ENCODE measurements at places on chromosomes 2 and 18.

- DNase-seq, result no peak
Observed at GRCh38 chr2:232073026-232073425, 111.5 kb downstream of the DIS3L2 start.

- peak; percentile 87 for DNase-seq
Observed at GRCh38 chr18:3281456-3282400, 19.8 kb downstream of the MYL12B start.

DNA sequence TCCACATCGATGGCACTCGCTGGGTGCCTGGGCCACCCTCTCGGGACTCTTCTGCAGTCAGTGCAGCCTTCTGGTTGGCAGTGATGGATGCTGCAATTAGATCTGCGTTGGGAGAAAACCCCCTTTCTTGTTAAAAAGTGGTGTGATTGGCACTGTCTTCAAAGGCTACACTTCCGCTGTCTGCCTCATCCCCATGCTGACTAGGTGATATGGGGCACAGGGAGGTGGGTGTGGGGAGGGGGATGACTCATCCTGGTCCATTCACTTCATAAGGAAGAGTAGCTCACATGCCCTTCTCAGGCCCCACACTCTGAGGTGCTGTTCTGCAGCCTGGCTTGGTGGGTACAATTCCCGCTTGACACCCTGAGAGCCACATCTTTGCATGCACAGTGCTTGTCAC is 77.4 kb downstream of the THNSL2 start:
- DNase-seq, result no peak

- DNase-seq, result no peak
Observed at GRCh38 chr18:37502036-37502435, 63.6 kb downstream of the CELF4 start.

DNA sequence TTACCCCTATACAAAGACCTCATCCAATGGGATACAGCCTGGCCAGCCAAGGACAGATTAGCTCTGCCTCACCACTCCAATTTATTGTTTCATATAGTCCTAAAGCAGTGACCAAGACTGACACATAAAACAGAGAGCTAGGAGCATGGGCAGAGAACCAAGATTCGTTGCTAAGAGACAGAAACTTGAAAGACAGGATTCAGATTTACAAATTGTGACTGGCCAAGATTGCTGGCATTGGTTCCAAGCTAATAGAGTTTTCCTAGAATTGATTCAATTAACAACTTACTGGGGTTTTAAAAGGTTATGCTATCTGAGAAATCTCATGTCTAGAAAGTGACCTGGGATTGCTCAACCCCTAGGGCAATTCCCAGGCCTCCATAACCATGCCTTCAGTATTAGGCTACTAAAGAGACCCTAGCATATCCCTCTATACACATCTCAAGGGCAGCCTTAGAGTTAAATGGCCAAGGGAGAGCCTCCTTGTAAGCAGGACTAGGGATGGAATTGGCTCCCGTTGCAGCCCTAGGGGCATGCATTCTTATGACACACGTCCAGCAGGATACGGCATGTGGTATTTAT is 75.6 kb downstream of the ICOS start:
- DNase-seq, result no peak

DNA sequence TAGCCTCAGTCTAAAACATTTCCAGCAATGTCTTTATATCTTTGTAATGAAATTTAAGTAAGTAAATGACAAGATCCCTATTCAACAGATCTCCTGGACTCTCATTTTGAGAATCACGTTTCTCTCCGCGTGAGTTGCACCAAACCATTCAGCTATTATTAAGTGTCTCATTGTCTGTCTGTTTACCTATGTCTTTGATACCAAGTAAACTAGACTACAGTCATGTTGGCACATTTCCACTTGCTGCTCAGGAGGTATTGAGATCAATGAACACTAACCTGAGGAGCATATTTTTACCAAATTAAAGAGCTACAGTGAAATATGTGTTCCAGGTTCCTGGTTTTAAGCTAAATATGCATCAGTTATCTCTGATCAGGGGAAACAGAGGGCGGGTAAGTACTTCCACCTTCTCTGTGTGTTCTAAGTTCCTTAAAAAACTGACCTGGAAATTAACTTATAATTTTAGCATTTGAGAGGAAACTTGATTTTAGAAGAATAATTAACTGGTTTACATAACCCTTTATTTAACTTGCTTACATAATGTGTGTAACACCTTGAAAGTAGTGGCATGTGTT is 125.8 kb downstream of the OSBPL6 start:
- peak; percentile 66 for DNase-seq

DNA sequence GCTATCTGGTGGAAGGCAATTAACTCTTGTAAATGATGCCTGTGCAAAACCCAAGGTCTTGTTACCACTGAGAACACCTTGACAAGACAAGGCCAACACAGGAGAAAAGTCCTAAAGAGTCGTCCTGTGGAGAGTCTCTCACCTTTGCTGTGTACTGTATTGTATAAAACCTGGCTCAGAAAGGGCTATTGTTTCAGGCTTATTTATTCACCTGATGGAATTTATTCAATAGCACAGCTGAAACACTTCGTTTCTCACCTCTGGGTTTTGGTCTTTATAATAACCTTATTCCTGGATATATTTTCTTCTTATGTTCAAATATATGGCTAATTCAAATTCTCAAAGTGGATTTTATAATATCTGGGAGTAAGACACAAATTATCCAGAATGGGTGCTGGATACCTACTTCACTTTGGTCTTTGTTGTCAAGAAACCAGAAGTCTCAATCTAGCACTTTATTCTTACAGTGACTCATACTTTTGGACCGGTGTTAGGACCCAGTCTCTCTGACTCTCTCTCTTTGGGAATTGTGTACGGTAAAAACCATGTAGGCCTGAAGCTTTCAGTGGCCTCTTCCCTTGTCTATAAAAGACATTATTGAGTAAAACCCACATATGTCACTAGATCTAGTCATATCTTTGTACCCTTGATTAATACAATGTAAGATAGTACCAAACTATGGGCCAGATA is 16.1 kb upstream of the STAT4 start:
- no peak for DNase-seq

DNA sequence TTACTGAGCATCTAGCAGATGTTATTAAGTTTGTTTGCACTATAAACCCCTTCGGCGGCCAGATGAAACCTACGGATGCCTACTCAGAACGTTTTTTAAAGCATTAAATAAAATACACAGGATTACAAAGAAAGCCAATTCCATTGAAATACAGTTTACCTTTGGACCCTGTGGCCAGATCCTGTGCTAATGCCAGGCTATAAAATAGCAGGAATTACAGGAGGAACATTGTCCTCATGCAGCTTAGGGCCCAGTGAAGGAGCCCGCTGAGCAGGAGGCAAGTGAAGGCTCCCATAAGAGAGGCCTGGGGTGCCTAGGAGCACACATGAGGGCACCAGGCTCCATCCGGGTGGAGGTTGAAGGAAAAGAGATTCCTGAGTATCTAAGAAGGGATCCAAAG is 310.4 kb downstream of the MTX2 start:
- DNase-seq, result no peak

- DNase-seq, result no peak
Observed at GRCh38 chr2:32496662-32497061, 131.2 kb upstream of the TTC27 start.

- DNase-seq, result no peak
Observed at GRCh38 chr18:61169386-61169785, 163.8 kb upstream of the CDH20 start.

DNA sequence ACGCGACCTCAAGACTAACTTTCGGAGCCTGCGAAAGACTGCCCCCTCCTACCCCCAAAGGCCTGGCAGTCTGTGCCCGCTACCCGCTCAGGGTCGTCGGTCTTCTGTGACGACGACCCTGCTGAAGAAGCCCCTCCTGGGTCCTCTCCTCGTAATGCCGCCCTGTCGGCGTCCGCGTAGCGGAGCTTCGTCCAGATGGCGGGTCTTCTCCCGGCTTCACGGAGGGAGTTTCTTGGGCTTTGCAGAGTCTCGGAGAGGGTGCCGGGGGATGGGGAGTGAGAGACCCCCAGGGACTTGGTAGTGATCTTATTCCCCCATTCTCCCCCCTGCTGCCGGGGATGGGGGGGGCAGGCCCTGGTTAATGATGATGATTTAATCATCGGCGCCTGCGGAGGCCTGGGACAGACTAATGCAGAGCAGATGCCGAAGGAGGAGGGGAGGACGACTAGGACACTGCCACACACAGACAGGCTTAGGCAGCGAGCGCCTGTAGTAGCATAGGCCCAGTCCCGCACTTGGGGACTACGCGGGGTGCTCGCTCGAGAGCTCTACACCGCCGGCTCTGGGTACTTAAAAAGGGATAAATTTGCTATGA is 528 bp upstream of the PCGF1 start:
- DNase-seq, result no peak

GRCh38 chr2:42844901-42845821 is 52.8 kb upstream of the HAAO start:
- no peak for DNase-seq

- DNase-seq, result no peak
Observed at GRCh38 chr2:215486291-215487001, 50.6 kb upstream of the FN1 start.

DNA sequence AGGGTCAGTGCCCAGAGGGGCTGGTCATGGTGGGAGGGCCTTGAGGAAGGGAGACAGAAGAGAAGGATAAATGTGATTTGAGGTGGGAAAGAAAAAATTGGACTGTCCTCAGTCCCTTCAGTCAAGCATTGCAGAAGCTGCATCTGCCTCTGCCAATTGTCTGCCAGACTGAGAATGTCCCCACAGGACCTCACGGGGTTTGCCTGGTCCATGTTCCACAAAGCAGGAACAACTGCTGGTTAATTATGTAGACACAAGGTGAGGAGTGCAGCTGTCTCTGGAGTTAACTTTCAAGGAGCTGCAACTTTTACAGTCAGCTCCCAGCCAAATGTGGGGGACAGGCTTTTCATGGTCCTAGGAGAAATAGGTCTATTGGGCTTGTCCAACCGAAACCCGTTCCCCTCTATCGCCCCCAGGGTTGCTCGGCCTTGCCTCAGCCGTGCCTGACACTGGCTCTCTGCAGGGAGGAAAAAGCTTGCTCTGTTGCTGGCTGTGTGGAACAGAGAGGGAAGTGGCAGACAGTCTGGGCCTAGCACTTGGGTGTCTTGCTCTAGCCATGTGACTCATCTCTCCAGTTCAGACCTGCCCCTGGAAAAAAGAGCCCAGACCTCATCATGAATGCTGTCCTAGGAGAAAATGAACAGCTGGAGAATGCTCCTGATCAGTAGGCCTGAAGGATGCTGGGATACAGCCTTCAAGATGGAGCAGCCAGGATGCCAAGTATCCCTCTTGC is 31.1 kb upstream of the PAX8 start:
- no peak for DNase-seq

- DNase-seq, result no peak
Observed at GRCh38 chr2:224611938-224612337, 26.8 kb upstream of the CUL3 start.

- no peak for DNase-seq
Observed at GRCh38 chr2:168928113-168928831, 27.2 kb downstream of the G6PC2 start.

- no peak for DNase-seq
Observed at GRCh38 chr2:237708961-237709360, 81.6 kb downstream of the LRRFIP1 start.

DNA sequence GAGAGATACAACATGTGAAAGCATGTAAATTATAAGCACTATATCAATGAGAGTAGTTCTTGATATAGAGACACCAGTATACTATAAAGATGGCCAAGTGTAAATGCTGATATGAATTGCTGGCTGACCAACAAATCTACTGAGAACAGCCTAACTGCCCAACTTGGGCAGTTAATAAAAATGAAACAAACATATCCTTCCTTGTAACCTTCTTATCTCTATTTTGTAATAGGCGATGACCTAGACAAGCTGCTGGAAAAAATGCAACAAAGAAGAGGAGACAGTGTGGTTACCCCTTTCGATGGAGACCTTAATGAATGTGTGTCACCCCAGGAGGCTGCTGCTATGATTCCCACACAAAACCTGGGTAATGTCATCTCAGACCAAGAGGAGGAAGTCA is 148.7 kb downstream of the ESCO1 start:
- DNase-seq, result no peak

GRCh38 chr18:33660696-33661310 is 82.8 kb downstream of the ASXL3 start:
- DNase-seq, result no peak

GRCh38 chr2:25215948-25216679 is 47.7 kb upstream of the POMC start:
- DNase-seq, result peak; percentile 88

DNA sequence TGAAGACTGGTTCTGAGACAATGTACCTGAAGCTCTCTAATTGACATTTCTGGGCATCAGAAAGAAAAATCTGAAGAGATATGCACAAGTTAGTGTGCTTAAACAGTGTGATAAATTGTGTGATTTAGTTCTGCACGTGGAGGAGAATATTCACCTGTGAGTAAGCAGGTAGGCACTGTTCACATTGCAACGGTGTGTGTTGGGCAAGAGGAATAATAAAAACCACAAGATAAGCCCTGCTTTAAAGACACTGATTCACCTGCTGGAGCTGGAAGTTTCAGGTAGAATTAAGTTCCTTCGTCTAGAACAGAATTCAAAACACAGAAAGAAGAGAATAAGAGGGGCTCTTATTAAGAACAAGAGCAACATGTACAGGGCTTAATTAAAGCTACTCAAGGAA is 864.3 kb upstream of the SOX11 start:
- DNase-seq, result no peak

DNA sequence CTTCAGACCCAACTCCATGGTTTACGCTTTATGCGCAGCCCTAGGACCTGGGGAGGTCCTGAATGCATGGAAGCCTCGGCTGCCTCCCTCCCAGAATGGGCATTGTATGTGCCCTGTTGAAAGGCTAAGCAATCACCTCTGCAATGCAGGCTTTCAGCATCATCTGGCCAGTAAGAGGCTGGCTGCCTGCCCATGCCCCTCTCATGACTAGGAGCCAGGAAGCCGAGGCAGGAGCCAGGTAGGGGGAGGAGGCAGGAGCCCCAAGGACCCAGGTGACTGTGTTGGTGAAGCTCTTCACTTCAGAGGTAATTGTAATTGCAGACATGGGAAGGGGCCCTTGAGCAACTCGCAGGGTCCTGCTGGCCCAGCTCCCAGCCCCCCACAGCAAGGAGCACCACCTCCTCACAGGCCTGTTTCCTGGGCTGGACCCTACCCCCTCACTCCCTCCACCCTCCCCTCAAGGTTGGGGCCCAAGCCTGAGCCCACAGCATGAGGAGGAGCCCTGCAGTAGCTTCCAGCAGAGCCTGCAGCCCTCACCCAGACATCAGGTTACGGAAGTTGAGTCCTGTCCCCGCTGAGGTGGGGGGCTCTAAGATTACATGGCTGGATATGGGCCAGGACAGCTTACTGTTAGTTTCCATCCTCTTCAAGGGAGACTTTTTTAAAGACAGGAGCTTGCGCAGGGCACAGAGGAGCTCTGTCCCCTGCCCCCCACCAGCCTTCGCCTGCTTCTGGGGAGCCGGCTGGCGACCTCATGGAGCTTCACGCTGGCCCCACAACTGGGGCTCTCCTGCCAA is 21.9 kb downstream of the CRACDL start:
- DNase-seq, result no peak

GRCh38 chr2:15674637-15675455 is 83.2 kb downstream of the DDX1 start:
- DNase-seq, result no peak

Data from common myeloid progenitor, CD34-positive (primary cell).